ENCODE measurements at places on chromosomes 6 and 20. TPM values are rescaled to one million over a fixed set of nuclear protein-coding genes. Genes with fewer than 3 reads are reported as not detected.

TUBB2B gene
- 8.6 TPM for total RNA-seq

SFT2D1 gene
- total RNA-seq, result 22.6 TPM

DNA sequence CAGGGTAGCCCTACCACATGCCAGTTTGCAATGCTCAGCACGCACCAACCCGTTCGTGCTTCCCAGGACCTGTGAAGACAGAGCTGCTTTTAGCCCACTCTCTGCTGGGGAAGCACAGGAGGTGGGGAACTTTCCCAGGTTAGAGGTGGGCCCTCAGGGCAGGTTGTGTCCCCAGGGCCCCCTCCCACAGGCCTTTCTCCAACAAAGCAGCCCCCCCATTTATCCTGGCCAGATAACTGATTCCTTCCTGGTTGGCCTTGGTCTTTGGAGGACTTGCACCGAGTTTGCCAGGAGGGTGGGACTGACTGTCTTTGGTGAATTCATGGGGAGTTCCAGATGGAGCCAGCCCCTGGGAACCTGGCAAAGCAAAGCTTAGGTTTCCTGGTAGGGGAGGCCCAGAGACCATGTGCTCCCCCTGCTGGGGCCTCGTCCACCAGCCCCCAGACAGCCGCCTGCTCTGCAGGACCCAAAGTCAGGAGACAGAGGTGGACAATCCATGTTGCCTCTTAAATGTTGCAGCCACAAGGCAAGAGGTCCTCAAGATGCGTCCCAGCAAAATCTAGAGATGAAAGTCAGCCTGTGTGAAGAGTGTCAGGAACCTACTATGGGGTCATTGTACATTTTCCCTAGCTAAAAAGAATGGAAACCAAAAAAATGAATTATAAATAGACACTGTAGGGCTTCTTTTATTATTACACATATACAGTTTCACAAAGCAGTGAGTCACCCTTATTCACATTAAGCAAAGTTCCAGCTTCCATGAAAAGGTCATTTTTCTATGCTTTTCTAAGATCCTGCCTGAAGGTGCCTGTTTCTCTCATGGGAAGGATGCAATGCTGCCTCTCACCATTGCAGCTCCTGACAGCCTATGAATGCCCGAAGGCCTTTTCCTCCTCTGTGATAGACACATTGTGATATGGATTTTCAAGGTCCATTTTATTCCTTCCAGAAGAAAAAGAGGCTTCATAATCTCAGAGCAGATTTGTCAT, 497.8 kb downstream of the PREX1 start:
- DNase-seq, result peak; percentile 53

- no peak for DNase-seq
These were observed 156.5 kb downstream of the TFAP2B start for GRCh38 chr6:50975216-50975615.

APCDD1L gene
- total RNA-seq, result not detected

- DNase-seq, result no peak
These were observed 468 bp upstream of the CMTR1 start for GRCh38 chr6:37432590-37432915.

- DNase-seq, result no peak
These were observed 33.2 kb upstream of the MARCKS start for GRCh38 chr6:113823916-113824315.

- DNase-seq, result peak; percentile 84
These were observed at the start of gene CDK5RAP1 for GRCh38 chr20:33401184-33401920. Gene CDK5RAP1 (minus strand): TSS chr20:33401519. CDS start chr20:33397064, 4,455 bp downstream.

DNA sequence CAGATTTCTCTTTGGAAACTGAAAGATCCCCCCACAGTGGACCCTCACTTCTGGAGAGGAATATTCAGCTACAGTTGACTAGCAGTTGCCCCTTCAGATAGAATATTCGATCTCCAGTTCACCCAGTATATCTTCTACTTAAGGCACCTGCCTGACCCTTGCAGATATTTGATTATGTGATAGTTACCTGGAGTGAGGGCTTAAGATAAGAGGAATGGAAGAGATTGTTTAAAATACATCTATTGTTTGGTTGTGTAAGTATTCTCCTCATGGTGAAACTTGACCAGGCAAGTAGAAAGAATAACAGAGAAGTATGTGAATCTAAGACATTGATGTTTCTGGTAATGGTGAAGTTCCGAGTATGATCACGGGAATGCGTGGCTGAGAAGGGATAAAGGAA, 1.6 kb upstream of the ZCCHC3 start:
- DNase-seq, result no peak

Measured in MG63 (cell line).